ENCODE measurements at places on chromosomes 7 and 10. TPM values are rescaled to one million over a fixed set of nuclear protein-coding genes. Genes with fewer than 3 reads are reported as not detected.
A peak's percentile ranks its signal among the peaks of the same experiment; 100 is the strongest.

DNA sequence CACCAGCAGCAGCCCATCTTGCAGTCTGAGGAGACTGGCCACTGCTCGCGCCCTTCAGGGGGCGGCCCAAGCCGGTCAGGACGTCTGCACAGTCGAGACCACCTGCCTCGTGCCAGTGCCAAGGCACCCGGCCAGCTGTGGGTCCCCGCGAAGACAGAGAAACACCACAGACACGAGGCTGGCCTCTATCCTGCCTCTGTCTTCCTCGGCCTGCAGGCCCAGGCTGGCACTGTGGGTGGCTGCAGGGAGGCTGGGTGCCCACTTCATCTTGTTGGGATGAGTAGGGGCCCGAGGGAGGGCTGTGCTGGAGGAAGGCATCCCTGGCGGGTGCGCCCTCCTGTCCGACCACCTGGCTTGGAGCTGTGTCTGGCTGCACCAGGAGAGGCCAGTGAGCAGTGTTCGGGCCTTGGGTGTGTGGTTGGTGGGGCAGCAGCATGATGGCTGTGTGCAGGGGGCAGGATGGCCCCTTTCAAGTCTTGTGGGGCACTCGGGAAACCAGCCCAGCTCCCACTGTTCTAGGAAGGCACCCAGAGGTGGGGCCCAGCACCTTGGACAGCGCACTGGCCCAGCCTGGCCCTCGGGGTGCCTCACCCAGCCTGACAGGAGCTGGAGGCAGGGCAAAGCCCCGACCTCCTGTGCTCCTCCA lies 7.3 kb downstream of the DPYSL4 start:
- no peak for DNase-seq

- DNase-seq: no peak
Measured at GRCh38 chr7:77413861-77414424, 2.2 kb downstream of the GSAP start.

DNA sequence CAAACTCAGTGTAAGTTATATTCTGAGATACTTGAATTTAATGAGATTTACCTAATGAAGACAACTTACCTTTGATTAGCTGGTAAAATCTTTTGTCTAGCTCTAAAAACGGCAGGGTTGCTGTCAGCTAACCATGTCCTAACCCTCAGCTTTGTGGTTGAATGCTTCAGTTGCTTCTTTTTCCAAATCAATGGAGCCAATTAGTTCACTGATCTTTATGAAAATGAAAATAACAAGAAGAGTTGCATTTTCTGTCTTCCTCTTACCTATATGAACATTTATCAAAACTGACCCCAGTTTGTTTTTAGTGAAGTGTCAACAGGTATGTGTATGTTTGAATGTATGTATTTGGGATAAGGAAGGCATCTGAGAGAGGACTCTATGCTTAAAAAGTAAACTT lies 253.1 kb upstream of the MTPN start:
- DNase-seq: no peak

GRCh38 chr7:25158966-25159365 lies 33.9 kb upstream of the CYCS start:
- DNase-seq: no peak

DNA sequence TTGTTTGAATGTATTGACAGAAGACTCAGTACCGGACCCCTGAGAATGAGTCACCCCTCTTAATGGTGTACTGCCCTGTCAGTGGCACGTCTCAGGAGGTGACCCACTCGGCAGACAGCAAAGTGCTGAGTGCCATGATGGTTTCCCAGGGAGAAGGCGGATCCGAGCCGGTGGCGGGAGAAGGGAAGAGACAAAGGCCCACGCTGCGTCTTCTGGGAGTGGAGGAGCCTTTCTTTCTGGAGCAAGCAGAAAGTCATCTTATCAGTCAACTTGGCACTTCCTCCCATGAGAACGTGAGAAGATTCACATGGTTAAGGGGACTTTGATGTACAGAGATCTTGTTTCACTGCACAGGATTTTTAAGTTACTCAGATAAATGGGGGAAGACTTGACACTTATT lies 14.6 kb upstream of the PPP2R2D start:
- DNase-seq: no peak

DNA sequence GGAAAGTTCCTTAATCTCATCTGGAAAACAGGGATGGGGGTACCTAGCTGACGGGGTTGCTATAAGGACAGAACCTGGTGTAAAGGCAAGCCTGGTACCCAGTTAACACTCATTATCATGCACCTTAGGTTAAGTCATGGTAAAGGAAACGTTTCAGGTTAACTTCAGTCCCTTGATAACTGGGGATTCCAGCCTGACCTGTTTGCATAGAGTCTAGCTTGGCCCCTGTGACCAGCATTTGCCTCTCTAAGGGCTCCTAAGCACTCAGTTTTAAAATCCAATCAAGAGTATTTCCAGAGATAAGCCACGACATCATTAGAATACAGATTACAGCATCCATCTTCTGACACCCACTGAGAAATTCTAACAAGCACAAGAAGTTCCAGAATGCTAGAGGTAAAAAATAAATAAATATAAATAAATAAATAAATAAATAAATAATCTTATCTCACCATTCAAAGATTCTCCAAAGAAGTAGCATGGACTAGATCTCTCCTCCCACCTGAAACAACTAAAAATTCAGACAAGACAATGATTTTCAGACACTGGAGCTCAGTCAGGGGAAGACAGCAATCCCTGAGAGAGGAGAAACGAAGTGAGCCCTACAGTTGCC lies 184.6 kb downstream of the KCNMA1 start:
- no peak for DNase-seq

DNA sequence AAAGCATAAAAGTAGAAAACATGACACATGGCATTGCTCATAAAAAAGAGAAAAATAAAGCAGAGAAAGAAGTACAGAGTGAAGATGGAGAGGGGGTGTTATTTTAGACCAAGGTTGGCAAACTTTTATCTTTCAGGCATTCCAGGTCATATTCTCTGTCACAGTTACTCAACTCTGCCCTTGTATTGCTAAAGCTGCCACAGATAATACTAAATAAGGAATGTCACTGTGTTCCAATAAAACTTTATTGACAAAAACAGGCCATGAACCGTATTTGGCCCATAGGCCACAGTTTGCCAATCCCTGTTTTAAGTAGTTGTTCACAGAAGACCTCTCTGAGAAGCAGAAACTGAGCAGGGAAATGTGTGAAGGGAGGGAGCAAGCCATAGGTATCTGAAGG lies 167.4 kb downstream of the GLI3 start:
- no peak for DNase-seq

GRCh38 chr7:537911-538634 lies 18.4 kb upstream of the PDGFA start:
- DNase-seq: no peak

DNA sequence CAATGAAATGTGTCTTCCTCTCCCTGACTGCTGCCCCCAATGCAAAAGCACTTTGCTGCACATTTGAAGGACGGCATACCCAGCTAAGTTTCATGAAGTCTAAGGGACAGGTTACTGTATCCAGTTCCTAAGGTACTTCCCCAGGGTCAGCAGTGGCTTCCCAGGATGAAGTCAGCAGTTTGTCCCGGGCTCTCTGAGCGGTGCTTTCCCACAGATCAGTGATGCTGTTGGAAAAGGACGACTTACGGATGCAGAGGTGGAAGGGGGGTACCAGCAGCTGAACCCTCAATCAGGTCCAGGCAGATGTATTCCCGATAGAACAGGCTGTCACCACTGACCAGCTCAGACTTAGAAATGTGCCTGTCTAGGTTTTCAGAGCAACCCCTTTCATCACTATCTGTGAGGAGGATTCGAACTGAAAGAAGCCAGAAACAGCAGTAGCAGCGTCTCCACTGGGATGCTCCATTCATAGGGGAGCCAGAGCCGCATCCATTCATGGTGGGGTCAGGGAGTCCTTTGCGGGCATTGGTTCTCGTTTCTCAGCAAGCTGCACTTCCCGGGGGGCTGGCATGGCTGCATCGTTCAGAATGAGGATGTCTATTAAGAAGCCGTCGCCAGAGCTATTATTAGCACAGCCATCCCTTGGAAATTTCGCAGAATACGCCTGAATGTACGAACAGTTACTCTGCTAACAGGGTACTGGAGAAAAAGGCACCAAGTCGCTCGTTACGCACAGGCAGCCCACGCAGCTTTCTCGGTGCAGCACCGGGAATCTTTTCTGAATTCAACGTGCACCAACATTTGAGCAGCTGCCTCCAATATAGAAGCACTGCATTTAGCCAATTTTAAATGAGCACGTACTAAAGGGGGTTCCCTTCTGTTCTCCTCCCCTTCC lies 303.7 kb downstream of the PRPF18 start:
- no peak for DNase-seq

GRCh38 chr7:83119494-83119893 lies 43.2 kb downstream of the PCLO start:
- no peak for DNase-seq

GRCh38 chr7:23353172-23353571 lies 54.0 kb downstream of the MALSU1 start:
- no peak for DNase-seq

- no peak for DNase-seq
Measured at GRCh38 chr7:101220295-101220694, 2.3 kb downstream of the ZNHIT1 start.

- DNase-seq: no peak
Measured at GRCh38 chr10:22684699-22685098, 29.7 kb downstream of the PIP4K2A start.

- DNase-seq: peak; percentile 57
Measured at GRCh38 chr7:151410405-151411390, 860 bp upstream of the WDR86 start.

DNA sequence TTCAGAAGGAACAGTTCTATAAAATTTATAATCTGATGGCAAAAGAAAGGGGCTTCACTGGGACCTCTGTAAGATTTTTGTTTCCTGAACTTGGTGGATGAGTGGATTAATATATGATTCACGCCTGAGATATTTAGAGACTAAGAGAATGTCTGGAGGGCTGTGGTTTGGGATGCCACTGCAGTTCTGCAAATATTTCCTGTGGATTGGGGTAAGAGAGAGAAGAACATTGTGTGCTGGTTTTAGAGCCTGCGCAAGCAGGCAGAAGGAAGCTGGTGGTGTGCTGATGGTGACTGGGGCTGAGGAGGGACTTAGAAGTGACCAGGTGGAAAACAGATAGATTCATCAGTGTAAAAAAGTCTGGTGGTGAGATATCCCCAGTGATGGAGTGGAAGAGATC lies 87.0 kb downstream of the SUGCT start:
- DNase-seq: no peak

- no peak for DNase-seq
Measured at GRCh38 chr7:23183279-23184012, 1.6 kb downstream of the NUP42 start.

DNA sequence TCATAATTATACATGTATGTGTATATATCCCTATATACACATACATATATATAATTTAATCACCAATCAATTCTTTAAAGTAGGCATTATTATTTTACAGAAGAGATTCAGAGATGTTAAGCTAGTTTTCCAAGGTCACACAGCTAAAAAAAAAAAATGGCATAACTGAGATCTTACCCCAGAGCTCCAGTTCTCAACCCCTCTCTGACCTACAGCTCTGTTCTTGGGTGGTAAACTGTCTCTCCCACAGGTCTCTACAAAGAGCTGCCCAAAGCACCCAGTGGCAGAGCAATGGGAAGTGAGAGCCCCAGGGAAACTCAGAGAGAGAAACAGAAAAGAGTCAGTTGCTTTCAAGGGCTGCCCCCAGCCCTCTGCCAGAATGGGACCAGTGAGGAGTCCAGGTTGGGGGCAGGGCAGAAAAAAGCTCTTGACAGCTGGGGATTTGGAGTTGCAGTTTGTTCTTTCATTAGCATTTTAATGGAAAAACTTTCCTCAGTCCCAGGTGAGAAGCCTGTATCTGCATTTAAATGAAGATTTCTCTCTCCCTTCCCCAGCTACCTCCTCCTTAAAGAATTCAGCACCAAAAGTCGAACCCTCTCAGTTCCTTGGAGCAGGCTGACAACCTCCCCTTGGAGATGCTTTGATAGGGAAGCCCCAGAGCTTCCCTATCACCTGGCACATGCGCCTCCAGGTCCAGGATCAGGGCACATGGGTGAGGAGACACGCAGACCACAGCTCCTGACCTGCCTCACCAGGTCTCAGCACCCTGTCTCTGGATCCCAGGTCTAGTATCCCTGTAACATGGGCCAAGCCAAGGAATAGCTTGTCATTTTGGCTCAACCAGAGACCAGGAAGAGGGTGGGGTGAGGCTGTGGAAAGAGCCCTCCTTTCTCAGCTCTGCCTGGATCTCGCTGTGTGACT lies 388.1 kb downstream of the PLXNA4 start:
- no peak for DNase-seq

Gene HGF
- 3.1 TPM for polyA plus RNA-seq

Gene SVIL
- polyA plus RNA-seq: 42.4 TPM

Gene GBX1
- not detected for polyA plus RNA-seq

Gene HIPK2
- 99.3 TPM for polyA plus RNA-seq

Gene CYP3A5
- 1.6 TPM for polyA plus RNA-seq

Gene NEUROG3
- polyA plus RNA-seq: not detected

Gene COBL
- 22.4 TPM for polyA plus RNA-seq

Gene TWIST1
- polyA plus RNA-seq: 9.3 TPM

Gene CBLL1
- 34.6 TPM for polyA plus RNA-seq

Gene VENTX
- 0.22 TPM for polyA plus RNA-seq

Gene CCNY
- polyA plus RNA-seq: 113 TPM

All from renal cortex interstitium (tissue), 15 donors.